ENCODE measurements at places on chromosomes 7 and 10.

- DNase-seq, result no peak
These were observed 222.8 kb downstream of the RAB11FIP2 start for GRCh38 chr10:117823980-117824379.

GRCh38 chr10:43055991-43056567 is 20.8 kb upstream of the RET start:
- DNase-seq, result no peak

GRCh38 chr10:13816195-13816925 is 229.6 kb downstream of the PRPF18 start:
- no peak for DNase-seq

DNA sequence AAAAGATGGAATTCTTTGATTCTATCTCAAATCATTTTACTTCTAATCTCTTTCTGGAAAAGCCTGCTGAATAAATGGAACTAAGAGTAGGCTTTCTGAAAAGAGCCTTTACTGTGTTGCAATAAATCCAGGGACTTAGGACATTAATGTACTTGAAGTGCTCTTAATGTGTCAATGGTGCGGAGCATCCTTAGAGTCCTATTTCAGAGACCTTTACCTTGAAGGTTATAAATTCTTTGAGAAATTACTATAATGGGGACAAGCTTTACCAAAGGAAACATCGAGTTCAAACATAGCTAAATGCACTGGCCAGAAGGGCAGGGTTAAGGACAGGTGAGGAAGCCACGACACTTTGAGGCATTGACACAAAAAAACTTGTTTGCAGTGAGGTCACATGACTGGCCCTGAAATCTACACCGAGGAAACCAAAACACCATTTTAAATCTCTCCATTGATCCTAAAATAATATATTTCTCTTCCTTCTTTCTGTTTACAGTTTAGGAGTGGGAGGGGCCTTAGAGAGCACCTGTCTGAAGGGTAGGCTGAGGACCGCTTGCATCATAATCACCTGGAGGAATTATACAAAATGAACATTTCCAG is 48.1 kb upstream of the EXOC6 start:
- DNase-seq, result peak; percentile 53

DNA sequence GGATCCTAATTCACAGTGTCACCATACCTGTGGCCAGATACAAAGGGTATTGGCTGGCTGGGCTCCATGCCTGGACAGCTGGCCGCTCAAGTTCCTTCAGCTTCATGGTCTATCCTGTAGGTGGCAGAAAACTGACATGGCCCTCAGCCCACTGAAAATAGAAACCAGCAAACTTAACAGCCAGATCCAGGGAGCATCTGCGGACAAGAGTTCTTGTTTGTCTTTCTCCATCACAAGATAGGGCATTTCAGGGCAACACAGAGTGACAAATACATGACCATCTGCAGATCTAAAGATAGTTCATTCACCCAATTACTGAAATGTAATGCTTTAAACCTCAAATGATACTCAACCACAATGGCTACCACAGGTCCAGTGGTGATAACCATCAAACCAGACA is 2.8 kb downstream of the SEC31B start:
- no peak for DNase-seq

- DNase-seq, result no peak
These were observed 10.9 kb downstream of the BPGM start for GRCh38 chr7:134657526-134657925.

GRCh38 chr10:132699411-132700155 is 86.4 kb downstream of the NKX6-2 start:
- no peak for DNase-seq

- no peak for DNase-seq
These were observed 55.4 kb downstream of the GRID1 start for GRCh38 chr10:86311190-86311589.

Data from NCI-H187 (cell line).